Muscle of leg (tissue), 16 donors: ENCODE measurements at places on chromosomes 4 and X.

DNA sequence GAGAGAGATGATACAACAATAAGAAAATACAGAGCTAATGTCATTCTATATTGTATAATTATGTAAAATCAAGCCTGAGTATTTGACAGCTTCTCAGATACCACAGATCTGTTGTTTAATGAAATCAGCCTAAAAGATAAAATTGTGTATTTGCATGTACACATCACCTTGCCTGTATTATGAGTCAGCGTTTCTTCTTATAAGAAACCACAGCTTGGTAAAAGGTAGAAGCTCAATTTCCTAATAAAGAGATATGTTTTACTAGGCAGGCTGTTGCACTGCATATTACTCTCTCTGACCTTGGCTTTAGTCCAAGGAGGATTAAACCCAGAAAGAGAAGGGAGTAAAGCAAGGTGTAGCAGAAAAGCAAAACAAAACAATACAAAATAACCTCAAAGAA, 121.3 kb downstream of the PPARGC1A start:
- no peak for DNase-seq

DNA sequence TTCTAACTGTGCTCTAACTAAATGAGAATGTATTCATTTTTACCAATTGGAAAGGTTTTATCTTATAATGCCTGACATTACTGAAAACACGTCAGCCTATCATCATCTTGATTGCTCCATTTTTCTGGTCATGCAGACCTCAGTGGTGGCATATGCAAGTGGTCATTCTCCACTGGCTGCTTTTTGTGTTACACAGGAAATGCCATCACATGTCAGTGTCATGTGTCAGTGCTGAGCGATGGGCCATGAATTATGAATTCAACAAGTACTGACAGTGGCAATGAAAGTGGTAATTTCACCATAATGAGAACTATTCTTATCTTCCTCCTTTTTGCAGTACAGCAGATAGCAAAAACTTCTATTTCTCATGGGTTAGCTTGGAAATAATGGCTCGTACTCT, 190.5 kb downstream of the PACRGL start:
- DNase-seq, result no peak

GRCh38 chrX:69120476-69120875, 44.8 kb downstream of the PJA1 start:
- DNase-seq, result no peak

DNA sequence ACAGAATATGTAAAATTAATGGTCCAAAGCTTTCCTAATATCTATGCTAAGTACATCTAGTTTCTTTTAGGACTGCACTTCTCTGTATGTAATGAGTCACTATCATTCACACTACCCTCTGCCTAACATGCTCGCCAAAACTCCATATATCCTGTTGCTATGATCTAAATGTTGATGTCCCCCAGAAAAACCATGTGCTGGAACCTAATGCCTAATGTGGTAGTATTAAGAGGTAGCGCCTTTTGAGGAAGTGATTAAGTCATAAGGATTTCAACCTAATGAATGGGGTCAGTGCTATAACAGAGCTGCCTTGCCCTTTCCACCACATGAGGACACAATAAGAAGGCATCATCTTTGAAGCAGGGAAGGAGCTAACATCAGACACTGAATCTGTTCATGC, 34.9 kb upstream of the NFKB1 start:
- DNase-seq, result no peak

GRCh38 chr4:4761128-4761982, 98.1 kb upstream of the MSX1 start:
- DNase-seq, result no peak

- DNase-seq, result no peak
These were observed 36.4 kb upstream of the GPR174 start for GRCh38 chrX:79107891-79108718.

DNA sequence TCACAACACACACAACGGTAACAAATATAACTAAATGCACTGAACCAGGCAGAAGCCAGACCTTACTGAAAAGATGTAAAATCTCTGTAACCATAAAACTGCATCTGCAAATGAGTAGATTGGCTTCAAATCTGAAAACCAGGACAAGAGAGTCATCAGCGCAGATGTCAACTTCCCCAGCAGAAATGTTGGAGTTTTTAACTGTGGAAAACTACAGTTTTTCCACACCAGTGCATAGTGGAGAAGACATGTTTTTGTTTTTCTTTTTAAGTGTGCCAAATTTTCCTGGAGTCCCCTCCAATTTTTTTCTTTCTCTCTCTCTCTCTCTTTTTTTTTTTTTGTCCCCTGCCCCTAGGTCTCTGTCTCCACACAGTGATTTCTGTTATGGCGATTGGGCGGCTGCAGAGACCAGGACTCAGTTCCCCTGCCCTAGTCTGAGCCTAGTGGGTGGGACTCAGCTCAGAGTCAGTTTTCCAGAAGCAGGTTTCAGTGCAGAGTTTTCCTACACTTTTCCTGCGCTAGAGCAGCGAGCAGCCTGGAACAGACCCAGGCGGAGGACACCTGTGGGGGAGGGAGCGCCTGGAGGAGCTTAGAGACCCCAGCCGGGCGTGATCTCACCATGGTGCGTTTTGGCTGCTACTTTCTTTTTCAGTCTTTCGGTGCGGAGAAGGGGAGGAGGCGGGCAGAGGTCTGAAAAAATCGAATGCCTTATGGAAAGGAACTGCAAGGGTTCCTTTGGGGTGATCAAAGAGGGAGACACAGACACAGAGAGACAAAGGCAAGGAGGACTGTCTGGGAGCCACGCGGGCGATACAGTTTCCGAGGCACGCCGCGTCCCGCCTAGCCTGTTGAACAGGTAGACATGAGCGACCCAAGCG, at the start of gene GUCY1A1:
GUCY1A1 (plus strand) TSS at position 505 of the 878 bp plus-strand sequence. CDS start 30,020 bp downstream, outside the sequence.
- peak; percentile 62 for DNase-seq

GRCh38 chrX:139194571-139195280, 335.8 kb upstream of the F9 start:
- peak; percentile 43 for DNase-seq

DNA sequence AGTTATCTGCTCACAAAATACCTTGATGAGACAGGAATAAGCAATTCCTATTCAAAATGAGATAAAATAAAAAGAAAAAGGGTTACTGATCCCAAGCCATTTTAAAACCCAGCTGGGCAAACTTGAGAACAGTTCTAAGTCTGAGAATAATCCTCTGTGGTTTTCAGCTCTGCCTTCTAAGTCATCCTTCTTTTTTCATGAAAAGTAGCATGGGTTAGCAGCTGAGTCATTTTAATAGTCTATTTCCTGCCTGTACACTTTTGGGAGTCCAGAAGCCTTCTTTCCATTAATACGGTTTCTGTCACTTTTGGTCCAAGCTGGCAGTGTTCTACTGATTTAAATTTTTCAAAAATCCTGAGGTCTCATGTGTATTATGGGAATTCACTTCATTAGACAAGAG, 374.3 kb downstream of the IQCM start:
- peak; percentile 6 for DNase-seq

- DNase-seq, result no peak
These were observed 40.8 kb downstream of the PSAPL1 start for GRCh38 chr4:7393601-7394575.

DNA sequence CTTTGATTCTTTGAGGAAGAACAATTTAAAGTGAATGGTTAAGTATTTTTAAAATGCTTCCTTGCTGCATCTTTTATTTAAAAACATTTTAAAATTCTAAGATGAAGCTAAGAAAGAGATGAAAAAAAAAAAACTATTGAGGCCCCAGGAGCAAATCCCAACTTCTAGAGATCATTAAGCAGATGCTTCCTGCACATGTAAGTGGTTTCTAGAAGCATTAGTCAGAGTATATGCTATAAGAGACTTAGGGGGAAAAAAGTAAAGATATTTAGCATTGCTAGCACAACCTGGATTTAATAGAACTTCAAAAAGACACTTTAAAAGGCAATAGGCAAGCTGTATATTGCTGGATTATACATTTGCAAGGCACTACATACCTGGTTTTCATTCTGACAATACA, 64.7 kb downstream of the ZNF827 start:
- DNase-seq, result no peak

GRCh38 chr4:25401066-25401465, 24.0 kb downstream of the ANAPC4 start:
- no peak for DNase-seq

- no peak for DNase-seq
These were observed 2.2 kb upstream of the FMR1NB start for GRCh38 chrX:147978931-147979330.

- no peak for DNase-seq
These were observed 202.7 kb downstream of the DCLK2 start for GRCh38 chr4:150280975-150281374.

DNA sequence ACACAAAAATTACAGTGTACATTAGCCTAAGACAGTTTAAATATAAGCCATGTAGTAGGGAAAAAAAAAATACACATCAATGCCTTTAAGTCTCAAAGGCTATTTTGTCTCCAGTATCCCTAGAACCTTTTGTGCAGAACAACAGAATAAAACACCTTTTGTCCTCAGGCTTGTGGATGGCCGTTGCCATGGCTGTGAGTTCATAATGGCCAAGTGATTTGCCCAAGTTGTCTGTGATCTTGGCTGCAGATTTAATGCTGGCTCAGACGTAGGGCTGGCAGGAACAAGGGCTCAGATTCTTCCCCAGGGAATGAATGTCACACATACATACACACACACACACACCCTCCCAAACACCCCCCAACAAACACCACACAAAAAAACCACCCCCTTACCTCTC, 25.3 kb downstream of the GPM6B start:
- DNase-seq, result peak; percentile 27

DNA sequence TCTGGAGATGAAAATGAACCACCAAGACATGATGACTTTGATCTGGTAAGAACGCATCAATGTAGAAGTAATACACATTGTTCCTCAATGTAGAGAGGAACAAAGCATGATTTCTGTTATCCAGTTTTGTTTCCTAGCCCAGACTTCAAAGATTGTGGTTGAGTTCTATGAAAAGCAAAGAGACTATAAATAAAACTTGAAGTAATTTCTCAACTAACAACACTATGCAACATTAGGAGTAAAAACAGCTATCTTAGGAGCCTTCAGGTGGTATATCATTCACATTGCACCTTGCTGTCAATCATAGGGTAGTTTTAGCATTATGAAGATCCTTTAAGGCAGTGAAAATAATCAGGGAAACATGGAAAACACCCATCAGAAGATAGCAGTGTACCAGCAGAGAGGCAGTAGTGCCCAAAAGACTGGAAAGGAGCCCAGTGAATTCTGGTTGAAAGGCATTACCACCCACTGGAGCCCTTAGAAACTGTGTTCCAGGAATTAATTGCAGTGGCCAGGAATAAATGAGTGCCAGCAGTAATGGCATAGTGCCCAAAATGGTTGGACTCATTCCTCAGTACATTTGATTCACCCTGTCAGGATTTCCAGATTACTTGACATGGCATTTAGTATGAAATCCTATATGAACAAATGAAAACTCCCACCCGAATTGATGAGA, 300.7 kb upstream of the CXXC4 start:
- DNase-seq, result peak; percentile 11

GRCh38 chr4:129043523-129043922, 49.8 kb downstream of the SCLT1 start:
- peak; percentile 7 for DNase-seq

DNA sequence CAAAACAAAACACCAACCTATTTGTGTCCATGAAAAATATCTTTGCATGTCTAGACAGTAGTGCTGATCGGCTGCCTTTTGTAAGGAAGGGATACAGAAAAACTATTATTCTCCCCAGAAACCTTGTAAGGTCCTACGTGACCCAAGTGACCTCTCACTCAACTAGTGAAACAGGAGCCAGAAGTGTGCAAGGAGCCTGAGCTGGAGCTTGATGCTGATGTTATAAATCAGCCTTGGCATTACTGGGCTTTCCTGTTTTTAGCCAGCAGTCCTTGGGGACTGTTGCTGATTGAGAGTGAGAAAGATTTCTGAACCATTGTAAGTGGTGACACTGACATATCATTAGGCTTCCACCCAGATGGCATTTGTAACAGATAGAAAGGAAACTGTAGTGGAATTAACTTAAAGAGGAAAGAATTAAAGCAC, 100.8 kb upstream of the LIMCH1 start:
- DNase-seq, result peak; percentile 53

- DNase-seq, result peak; percentile 50
These were observed 78.0 kb upstream of the NRK start for GRCh38 chrX:105744291-105744690.

DNA sequence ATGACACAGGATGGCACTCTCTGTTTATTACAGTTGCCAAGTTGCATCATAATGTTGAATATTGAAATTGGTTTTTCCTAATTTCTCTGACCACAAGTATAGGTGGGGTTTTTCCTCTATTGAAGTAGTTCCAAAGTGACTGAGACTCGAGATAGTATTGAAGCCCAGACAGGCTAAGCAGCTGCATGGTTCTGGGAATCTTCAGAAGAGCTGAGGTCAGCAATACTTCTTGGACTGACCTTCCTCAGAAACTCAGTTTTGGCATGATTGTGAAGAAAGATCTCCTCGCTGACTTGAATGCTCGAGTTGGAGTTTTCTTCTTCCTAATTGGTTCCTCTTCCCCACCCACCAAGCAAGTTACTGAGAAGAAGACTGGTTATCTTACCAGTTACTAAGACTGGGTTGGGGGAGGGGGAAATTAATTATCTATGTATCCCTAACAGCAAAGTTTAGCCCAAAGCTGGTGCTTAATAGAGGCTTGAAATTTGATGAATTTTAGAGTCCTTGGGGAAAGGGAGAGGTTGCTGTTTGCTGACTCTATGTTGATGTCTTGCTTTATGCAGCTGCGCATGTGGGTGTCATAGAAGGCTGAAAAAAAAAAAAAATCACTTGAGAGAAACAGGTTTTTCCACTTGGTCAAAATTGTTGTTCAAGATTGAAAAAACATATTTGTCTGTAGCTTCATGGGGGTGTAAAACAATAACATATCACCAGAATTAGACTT, 91.1 kb downstream of the P2RY10 start:
- peak; percentile 92 for DNase-seq

- no peak for DNase-seq
These were observed 88.3 kb upstream of the HELT start for GRCh38 chr4:184930026-184930425.

DNA sequence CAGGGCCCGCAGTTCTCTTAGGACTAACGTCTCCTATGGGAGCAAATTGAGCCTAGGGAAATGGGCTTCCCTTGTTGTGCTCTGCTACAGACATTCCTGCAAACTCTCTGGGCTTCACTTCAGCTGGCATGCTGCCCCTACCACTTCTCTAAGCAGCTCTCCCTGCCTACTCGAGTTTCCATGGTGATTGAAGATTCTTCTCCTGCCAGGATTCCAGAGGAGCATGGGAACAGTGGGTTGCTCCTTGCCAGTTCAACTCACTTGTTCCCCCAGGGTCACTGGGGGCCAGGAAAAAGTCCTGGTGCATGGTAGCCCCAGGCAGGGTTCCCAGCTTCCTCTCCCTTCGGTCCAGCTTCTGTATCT, 21.1 kb upstream of the WDR17 start:
- peak; percentile 63 for DNase-seq
